ENCODE measurements at places on chromosomes 7 and 10.
A peak's percentile ranks its signal among the peaks of the same experiment; 100 is the strongest.

DNA sequence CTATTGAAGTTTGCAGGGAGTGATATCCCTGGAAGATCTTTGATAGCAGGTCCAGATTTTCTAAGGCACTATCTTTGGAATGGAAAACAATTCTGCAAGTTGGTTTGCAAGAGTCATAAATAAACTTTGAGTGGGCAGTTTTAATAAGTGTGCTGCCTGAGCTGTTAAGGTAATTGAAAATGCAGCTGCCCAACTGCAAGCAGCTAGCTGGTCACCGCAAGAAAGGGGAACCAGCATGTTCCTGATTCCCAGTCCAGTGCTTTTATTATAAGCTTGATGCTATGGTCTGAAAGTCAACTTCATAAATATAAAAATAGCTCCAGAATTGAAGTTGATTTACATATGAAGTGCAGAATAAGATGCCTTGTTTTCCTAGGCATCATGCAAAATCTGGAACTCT lies 308.4 kb downstream of the ZNF248 start:
- no peak for DNase-seq

DNA sequence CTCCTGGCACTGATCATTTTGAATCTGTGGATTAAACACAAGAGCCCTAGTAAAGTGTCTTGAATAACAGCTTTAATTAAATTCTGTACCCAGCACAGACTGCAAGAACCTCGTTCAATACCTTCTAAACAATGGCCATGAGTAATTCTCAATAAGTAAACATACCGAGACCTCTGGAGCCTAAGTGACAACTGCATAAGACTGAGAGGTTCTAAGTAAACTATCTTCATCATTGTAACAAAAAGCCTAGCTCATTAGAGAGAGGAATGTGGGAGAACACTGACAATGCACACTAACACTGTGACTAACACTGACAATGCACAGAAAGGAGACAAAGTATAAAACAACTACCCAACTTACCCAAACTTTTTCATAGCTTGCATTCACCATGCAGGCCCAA lies 117.4 kb downstream of the ELAPOR2 start:
- DNase-seq: no peak

- DNase-seq: no peak
Observed at GRCh38 chr10:86163522-86164173, 202.9 kb downstream of the GRID1 start.

GRCh38 chr10:33216661-33217427 lies 117.6 kb downstream of the NRP1 start:
- DNase-seq: peak; percentile 24

Data from epithelial cell of prostate (primary cell).